ENCODE measurements at places on chromosomes 13 and 19. TPM values are rescaled to one million over a fixed set of nuclear protein-coding genes. Genes with fewer than 3 reads are reported as not detected.
A peak's percentile ranks its signal among the peaks of the same experiment; 100 is the strongest.

KLK10 gene
- 0.93 TPM for total RNA-seq

GRCh38 chr13:113666951-113667701, at the start of gene GRK1:
TSS of gene GRK1 (plus strand) at chr13:113667219. CDS start at chr13:113667387, 168 bp downstream.
- DNase-seq: peak; percentile 41

DNA sequence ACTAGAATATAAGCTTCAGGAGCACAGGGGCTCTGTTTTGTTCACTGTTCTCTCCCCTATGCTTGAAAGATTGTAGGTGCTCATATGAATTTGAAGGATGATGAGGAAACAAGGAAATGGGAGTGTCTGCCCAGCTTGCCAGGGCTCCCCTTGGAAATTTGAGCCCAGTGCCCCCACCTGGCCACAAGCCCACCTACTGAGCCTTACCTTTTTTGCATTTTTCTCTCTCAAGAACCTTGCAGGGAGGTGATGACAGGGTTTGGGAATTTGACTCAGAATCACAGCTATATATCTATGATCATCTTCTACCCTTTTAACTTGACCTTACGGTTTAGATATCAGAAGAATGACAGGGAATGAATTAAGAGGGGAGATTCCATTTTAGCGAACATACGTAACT, 33.8 kb downstream of the SERP2 start:
- no peak for DNase-seq

DNA sequence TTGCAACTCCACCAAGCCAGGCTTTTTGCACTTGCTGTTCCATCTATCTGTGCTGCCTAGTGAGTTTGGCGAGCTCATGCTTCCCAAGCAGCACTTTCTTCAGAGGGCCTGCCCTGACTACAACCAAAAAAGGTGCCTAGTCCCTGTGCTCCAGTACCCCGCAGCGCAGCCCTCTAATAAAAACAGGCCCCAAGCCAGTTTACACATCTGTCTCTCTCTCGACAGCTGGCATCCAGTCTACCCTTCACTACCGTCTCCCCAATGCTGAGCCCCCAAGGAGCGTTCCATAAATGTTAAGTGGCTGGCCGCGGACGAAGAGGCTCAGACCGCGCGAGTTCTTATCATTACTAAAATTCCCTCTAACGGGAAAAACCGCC, 512 bp downstream of the MED4 start:
- no peak for DNase-seq

- no peak for DNase-seq
These were observed 174.6 kb upstream of the LSM14A start for GRCh38 chr19:33997690-33998089.

Data from mucosa of descending colon (tissue), 3 donors.